ENCODE measurements at places on chromosomes 12 and 14.

- DNase-seq, result no peak
These were observed 593 bp downstream of the PIP4P1 start for GRCh38 chr14:20460458-20461224.

DNA sequence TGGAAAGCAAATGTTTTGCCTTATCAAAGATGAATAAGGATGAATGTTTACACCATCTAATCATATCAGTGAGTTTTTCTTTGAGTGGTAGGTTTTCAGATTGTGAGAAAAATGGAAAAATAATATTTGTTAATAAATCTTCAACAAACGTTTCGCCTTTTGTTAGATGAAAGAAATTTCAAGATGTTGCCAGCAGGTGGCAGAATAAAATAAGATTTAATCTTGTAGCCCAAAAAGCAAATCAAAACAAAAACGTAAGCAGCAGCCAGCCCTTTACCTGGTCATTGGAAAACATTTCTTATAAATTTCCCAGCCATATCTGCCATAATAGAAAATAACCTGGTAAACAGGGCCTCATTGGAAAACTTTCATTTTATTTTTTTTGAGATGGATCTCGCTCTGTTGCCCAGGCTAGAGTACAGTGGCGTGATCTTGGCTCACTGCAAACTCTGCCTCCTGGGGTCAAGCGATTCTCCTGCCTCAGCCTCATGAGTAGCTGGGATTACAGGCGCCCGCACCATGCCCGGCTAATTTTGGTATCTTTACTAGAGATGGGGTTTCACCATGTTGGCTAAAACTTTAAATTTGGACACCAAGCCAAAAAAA lies 15.4 kb upstream of the TMEM120B start:
- DNase-seq, result peak; percentile 72

DNA sequence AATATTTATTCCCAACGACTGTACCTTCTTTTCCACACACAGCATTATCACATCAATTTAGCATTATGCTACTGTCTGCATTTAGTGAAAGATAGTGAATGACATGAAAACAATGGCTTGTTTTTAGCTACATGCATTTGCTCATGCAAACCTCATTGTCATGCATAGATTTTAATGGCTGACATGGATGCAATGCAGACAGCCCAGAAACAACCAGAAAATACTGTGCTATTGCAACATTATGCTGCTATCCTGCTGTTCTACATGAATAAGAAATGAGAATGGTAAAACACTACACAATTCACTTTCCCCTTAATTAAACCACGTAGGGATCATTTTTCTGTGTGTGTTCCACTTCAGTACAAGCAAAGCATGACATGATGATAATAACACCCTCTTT lies 90.8 kb downstream of the LIN7A start:
- DNase-seq, result no peak

- no peak for DNase-seq
These were observed 3.4 kb upstream of the GLIPR1 start for GRCh38 chr12:75477137-75477536.

DNA sequence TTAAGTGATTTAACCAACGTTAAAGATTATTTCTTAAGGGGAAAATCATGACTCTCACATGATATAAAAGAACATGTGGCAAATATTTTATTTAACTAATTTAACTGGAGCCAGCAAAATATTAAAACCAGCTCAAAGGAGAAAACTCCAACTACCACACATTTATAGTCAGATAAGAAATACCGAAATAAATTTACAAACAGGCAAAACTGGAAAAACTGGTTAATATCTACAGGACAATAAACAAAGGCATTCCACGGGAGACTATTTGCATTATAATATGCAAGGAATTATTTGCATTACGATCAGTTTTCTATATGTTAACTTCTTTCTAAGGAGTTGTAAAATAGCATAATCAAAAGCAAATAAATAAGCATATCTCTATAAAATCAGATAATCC lies 13.8 kb upstream of the BCL2L14 start:
- no peak for DNase-seq

DNA sequence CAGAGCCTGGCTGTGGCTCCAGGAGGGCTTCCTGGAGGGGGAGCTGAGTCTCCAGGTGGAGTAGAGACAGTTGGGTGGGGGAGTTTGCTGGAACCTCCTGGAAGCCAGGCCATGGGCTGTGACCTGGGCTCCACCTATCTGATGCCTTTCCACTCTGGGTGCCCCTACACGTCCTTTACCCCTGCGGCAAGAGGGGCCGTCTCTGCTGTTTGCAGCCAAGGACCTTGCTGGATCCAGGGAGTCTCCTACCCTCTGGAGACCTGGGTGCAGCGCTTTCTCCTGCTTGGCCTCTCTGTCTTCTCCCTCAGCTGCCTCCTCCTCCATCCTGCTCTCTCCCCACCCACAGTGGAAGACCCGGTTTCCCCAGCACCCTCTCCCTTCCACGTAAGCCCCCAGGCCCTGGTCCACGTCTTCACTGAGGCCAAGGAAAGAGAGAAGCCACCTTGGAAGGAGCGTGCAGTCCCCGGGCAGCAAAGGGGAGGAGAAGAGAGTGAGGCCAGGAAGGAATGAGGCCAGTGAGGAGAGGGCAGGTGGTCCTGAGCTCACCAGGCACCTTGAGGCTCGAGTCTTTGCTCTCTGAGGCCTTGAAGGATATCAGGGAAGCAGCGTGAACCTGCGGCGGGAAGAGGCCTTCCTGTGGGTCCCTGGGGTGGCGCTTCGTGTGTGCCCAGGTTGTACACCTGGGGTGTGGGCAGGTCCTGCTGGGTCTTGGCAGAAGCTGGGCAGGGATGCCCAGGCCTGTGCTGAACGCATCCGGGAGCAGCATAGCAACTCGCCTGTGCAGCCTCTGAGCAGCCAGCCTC lies 294.3 kb upstream of the RTL1 start:
- no peak for DNase-seq

DNA sequence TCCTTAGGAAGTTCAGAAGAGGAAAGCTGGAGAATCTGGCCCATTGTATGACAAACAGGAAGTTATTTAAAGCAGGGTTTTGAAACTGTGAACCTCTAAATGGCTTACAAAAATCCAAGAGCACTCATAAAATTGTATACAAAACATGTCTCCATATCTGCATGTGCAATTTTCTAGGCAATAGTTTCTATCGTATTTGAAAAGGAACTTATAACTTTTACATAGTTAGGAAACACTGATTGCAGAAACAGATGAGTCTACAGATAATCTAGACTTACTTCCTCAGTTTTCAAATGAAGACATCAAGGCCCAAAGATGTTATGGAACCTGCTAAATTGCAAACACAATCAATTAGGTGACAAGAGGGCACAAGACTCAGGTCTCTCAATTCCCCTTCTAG lies 53.3 kb upstream of the ETV6 start:
- peak; percentile 11 for DNase-seq
